Stimulated activated CD4-positive, alpha-beta T cell treated with anti-CD3 and anti-CD28 coated beads, Interleukin-4, amount 100 ng/mL, for 1 hour (primary cell): ENCODE measurements at places on chromosomes 5 and 9.

GRCh38 chr5:143364061-143364460, 39.4 kb downstream of the NR3C1 start:
- DNase-seq, result no peak

GRCh38 chr5:160649304-160649703, 202.7 kb downstream of the ATP10B start:
- no peak for DNase-seq

- DNase-seq, result no peak
Observed at GRCh38 chr5:95285409-95285755, 488 bp upstream of the MCTP1 start.

DNA sequence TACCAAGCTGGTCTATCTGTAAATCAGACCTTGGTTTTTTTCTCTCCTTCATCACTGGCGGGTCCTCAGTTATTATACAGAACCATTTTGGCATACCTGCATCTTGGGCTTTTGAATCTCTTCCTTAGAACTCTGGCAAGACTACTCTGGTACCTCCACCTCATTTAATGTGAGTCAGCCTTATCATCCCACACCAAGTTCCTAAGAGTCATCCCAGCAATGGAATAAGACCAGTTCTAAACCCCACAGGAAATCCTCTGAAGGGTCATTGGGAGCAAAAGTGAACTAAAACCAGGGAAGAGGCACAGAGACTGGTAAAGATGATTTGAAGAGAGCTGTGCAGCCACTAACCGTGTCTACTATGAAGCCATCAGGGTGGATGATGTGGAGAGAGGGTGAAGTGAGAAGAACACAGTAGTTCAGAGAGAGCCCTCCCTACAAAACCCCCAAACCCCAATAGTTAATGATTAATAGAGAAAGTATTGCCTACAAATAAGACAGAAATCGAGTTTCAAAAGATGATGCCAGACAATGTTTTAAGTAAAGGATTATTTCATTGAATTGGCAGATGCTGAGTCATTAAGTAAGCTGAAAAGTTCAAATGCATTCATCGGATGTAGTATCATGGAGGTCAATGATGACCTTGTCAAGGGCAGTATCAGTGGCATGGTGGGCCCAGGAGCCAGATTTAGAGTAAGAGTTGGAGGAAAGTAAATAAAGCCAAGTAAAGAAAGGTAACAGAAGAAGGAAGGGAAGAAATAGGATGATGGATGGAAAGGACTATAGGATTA, 85.4 kb downstream of the PCSK1 start:
- no peak for DNase-seq

DNA sequence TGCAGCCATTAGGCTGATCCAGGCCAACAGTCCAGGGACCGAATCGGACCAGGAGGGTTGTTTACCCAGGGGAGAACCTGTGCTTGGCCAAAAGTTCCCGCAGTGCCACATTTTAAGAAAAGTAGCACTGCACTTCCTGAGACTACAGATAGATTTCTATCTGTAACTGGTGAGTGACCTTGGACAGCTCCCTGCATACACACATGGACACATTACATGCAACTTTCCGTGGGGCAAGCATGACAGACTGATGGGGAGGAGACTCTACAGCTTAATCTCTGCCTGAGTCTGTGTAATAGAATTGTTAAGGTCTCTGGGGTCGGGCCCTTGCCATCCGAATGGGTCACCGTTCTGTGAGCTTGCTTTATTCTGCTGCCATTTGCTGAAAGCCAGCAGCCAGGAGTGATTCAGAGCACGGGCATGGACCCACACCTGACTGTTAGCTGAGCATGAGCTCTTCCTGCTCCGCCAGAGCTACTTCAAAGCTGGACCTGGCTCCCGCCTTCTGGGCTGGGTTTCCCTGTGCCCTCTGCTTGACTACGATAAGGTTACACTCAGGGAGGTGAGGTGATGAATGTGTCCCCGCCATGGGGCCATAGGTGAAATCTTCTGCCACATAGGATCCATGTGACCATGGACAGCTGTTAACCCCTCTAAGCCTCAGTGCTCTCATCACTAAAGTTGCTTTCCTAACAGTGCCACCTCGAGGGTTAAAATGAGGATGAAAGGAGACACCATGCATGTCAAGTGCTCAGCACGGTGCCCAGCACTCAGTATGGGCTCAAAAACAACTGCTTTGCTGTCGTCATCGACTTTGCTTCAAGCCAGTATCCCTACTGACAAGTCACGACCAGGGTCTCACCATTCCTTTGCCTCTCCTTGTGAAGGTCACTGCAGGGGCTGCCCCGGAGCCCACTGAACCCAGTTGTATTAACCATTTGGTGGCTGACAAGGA, 200.0 kb downstream of the MELK start:
- no peak for DNase-seq

DNA sequence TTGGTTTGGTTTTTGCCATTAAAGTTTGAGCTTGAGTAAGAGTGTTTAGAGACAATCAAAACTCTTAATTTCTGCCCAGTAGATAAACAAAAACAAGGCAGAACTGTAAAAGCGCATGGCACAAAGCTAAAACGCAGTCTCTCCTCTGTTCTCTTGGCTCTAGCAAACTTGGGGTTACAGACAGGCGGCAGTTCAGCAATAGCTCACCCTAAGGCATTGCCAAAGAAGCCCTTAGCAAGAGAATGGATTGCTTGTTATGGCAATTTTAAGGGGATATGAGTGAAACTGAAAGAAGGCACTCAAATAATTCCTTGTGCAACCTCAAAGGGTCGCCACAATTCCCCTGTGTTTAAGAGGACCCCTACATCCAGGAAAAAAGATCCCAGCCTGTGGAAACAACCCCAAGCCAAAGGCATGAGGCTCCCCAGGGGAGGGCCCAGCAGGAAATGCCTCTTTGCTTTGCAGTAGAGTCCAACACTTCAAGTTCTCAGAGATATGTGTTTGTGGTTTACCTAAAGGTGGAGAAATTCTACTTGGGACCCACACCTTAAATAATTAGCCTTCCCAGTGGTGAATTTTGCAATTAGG, 317.0 kb upstream of the MPDZ start:
- DNase-seq, result no peak

- no peak for DNase-seq
Observed at GRCh38 chr5:62779010-62779422, 200.4 kb downstream of the LRRC70 start.

GRCh38 chr5:174056064-174056847, 10.8 kb downstream of the NSG2 start:
- DNase-seq, result no peak

DNA sequence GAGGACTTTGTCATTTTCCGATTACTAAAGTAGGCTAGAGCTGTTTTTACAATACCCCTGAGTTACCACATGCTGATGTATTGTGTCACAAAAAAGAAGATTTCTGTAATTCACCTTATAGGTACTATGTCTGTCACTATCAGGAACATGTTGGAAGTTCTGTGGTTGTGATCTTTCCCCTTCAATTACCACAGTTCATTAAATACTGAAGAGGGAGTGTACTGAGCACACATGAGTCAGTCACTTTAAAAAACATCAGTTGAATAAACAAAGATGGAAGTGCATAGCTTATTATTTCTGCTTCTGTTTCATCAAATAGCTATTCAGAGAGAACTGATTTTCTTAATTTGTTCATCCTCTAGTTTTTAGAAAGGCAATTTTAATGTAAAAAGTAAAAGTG, 31.7 kb downstream of the AP3S1 start:
- no peak for DNase-seq

- no peak for DNase-seq
Observed at GRCh38 chr9:3359048-3359692, 166.6 kb downstream of the RFX3 start.

DNA sequence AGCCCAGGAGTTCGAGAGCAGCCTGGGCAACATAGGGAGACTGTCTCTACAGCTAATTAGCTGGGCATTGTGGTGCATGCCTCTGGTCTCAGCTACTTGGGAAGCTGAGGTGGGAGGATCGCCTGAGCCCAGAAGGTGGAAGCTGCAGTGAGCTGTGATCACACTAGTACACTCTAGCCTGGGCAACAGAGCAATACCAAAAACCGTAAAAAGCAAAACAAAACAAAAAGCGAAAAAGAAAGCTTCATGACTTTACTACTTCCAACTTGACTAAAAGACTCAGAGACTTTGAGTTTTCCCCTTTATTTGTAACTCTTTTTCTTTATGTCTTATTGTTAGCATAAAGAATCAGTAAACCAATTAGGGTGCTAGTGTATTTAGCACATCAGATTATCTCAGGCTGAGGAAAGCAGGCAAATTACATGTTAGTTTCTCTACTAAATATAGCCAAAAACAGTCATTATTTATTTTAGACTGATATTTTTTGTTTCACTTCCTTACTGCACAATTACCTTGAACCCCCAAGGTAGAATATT, 5.4 kb downstream of the RAD17 start:
- no peak for DNase-seq

- no peak for DNase-seq
Observed at GRCh38 chr5:135988546-135988945, 33.8 kb upstream of the LECT2 start.

GRCh38 chr9:113368982-113369854, 7.6 kb downstream of the HDHD3 start:
- no peak for DNase-seq

DNA sequence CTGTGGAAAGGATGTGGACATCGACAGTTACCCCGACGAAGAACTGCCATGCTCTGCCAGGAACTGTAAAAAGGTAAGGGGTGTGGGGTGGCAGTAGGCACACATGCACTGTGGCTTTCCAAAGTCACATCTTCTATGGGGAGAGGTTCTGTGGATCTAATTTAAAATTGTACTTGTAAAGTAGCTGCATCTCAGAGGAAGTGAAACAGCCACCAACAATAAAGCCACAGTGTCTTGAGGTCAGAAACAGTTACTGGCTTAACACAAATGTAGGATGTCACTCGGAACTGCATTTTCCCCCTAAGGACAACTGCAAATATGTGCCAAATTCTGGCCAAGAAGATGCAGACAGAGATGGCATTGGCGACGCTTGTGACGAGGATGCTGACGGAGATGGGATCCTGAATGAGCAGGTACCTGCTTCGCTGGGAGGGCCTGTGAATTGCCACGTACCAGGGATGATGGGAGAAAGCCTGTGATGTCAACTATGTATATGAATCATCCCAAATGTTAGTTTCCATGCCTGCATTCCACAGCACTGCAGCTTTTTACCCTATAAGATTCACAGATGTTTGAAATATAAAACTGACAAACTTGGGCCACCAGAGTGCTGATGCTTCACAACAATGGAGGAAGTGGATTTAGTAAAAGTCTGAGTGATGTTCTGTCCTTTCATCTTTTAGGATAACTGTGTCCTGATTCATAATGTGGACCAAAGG, 35.3 kb downstream of the THBS4 start:
- DNase-seq, result no peak

DNA sequence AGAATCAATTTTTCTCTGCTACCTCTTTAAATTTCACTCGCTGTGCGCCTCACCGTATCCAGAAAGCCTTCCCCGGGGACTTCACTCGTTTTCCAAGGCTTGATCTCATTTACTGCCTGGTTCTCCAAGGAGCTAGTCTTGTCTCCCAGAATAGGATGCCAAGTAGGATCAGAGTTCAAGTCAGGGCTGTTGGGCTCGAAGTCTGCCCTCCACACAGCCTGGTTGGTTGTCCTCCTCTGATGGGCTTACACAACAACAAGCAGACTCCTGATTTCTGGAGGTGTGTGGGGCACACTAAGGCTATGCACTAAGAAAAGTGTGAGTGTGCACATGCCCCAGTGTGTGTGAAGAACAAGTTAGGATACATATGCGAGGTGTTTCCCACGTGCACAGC, 14.0 kb upstream of the TNIP1 start:
- no peak for DNase-seq

- DNase-seq, result no peak
Observed at GRCh38 chr5:176632745-176633144, 2.3 kb downstream of the EIF4E1B start.

DNA sequence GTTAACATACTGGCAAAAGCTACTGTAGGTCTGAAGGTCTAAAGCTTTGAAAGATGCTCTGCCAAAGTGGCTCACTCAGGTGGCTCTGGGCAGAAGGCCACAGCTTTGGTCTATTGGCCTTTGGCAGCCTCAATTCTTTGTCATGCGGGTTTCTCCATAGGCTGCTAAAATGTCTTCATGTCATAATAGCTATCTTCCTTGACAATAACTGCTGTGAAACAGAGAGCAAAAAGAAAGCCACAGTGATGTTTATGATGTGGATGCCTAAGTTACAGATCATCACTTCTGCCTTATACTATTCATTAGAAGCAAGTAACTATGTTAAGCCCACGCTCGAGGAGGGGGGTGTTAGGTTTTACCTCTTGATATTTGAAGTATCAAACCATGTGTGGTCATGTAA, 906.1 kb upstream of the CDH9 start:
- no peak for DNase-seq

DNA sequence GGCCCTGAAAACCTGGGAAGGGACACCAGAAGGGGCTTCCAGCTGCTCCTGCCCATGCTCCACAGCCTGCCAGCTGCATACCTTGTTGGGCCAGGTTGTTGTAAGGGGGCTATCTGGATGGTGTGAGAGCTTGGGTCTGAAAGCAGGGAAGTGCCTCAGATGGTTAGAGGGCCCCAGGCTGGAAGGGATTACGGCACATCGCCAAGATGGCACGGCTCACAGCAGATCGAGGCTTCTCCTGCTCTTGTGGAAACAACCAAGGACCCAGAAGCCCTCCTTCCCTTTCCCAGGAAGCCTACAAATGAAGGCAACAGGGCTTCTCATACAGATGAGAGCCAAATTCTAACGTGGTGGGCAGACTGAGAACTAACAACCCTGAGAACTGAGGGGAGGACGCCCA, 121.7 kb upstream of the ADCY2 start:
- no peak for DNase-seq

- DNase-seq, result no peak
Observed at GRCh38 chr9:30723656-30724055, 1660.8 kb upstream of the ACO1 start.

GRCh38 chr5:112865128-112865527, 4.0 kb downstream of the SRP19 start:
- DNase-seq, result no peak

- no peak for DNase-seq
Observed at GRCh38 chr5:110625376-110625999, 101.0 kb downstream of the TMEM232 start.

- DNase-seq, result peak; percentile 19
Observed at GRCh38 chr5:157025093-157025698, 33.7 kb downstream of the HAVCR1 start.

GRCh38 chr5:14946815-14947620, 75.4 kb upstream of the ANKH start:
- DNase-seq, result no peak

DNA sequence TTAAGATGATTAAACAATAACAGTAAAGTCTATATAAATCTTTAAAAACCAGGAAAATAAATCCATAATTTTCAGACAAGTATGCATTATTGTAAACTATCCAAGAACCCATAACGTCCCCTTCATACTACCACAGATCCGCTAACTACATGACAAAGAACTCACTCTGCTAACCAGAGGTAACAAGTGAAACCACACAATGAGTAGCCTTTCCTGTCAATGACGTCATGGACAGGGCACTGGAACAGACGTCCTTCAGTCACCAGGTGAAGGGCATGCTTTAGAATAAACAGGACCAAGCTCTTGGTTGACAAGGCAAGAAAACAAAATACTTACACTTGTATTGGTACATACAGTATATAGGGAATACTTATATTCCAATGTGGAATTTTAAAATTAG, 45.2 kb downstream of the RNF130 start:
- DNase-seq, result no peak

- DNase-seq, result no peak
Observed at GRCh38 chr5:117245130-117245529, 670.5 kb upstream of the SEMA6A start.
